Dermis blood vessel endothelial cell (primary cell): ENCODE measurements at places on chromosomes 1 and 21.

DNA sequence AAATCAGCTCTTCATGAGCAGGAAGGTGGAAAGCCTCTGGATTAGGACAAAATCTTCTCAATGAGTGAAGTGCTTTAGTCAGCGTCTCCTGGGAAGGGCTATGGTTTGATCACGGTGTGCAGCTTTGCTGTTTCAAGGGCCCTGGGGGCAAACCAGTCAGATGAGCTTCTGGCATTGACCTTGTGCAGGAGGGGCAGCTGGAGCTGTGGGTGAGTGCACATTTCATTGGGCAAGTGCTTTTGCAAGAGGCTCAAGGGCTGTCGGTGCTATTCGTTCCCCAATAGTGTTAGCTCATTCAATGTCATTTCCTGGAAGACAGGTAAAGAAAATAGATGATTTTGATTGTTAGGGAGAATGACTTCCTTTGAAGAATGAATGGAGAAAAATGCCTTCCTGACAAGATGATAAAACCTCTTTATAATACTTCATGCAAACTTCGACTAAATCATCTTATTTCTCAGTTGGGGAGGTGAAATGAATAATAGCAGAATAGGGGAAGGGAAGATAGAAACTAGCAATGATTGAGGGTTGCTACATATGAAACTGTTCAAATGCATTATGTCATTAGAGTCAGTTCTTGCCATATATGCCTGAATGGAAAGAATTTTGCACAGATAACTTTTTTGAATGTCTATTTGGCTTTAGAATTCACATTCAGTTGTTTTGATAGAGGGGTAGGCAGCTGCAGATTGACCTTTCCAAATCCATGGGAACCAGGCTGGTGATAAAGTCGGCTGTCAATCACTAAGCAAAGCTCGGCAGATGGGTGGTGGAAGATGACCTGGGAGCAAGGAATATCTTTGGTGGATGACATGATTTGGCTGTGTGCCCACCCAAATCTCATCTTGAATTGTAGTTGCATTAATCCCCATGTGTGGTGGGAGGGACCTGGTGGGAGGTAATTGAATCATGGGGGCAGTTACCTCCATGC lies 12.9 kb upstream of the DISC1 start:
- DNase-seq, result no peak

GRCh38 chr1:94884106-94884505 lies 42.8 kb downstream of the CNN3 start:
- DNase-seq, result no peak

GRCh38 chr1:236159704-236160539 lies 17.6 kb downstream of the GPR137B start:
- DNase-seq, result no peak

- DNase-seq, result peak; percentile 44
These were observed 266.2 kb downstream of the FOXD2 start for GRCh38 chr1:47703981-47704596.

GRCh38 chr1:75795703-75796193 lies 934 bp upstream of the MSH4 start:
- no peak for DNase-seq

DNA sequence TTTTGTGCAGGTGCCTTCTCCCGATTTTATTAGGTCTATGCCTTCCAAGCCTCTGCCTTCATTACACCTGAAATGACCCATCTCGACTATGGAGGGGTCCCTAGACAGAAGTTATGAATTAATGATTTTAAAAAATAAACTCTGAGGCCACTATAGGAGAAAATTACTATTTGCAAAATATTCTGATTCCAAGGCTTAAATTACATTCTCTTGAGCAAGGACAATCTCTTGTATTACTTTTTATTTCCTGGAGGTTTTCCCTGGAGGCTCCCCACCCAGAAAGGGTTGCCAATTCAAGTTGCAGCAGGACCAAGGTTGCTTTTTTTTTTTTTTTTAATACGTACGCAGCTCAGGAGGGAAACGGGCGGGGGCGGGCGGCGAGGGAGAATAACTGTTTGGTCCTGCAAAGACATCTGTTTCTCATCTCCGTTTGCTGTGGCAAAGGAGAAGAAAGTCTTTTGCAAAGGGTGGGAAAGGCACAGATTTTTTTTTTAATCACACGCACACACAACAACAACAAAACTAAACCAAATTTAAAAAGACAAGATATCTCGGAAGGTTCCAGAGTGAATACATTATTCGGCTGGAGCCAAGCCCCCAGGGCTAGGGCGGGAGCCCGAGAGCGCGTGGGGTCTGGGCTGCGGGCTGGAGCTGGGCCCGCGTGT lies 618 bp upstream of the SERTAD4 start:
- peak; percentile 16 for DNase-seq

GRCh38 chr1:109255097-109255651 lies 5.8 kb downstream of the CELSR2 start:
- DNase-seq, result peak; percentile 13

GRCh38 chr1:3688356-3689137 lies 36.2 kb downstream of the TP73 start:
- no peak for DNase-seq

DNA sequence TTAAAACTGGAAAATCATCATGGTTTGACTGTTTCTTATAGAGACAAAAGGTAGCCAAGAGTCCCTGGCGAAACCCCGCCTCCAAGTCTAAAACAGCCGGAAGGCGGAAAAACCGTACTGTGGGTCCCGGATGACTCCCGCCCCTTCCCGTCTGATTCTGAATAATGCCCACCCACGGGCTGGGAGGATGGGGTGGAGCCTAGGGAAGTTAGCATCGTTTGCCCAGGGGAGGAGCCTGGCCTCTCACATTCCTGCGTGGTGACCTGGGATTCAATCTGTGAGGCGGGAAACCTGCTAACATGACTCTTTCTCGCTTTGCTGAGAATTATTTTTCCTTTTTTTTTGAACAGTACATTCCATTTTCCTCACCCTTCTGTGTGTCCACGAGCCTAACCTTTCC lies 124.9 kb downstream of the KCNK1 start:
- no peak for DNase-seq
